ENCODE measurements at places on chromosomes 7 and 10.

GRCh38 chr7:98315318-98315993 lies 34.0 kb downstream of the BRI3 start:
- no peak for DNase-seq

- no peak for DNase-seq
These were observed 12.7 kb upstream of the CACUL1 start for GRCh38 chr10:118767297-118768040.

- no peak for DNase-seq
These were observed 53.7 kb upstream of the MTPN start for GRCh38 chr7:136030867-136031318.

DNA sequence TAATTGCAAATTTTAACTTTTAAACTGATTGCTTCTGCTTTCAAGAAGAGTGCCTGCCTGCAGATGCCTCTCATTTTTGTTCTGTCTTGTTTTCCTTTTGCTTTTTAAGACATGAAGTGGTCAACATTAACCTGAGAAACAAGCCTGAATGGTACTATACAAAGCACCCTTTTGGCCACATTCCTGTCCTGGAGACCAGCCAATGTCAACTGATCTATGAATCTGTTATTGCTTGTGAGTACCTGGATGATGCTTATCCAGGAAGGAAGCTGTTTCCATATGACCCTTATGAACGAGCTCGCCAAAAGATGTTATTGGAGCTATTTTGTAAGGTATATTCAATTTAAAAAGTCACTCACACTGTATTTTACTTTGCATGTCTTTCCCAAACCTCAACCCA lies 8.8 kb downstream of the GSTO2 start:
- DNase-seq, result no peak

- DNase-seq, result no peak
These were observed 41.1 kb downstream of the STK32C start for GRCh38 chr10:132266594-132267161.

DNA sequence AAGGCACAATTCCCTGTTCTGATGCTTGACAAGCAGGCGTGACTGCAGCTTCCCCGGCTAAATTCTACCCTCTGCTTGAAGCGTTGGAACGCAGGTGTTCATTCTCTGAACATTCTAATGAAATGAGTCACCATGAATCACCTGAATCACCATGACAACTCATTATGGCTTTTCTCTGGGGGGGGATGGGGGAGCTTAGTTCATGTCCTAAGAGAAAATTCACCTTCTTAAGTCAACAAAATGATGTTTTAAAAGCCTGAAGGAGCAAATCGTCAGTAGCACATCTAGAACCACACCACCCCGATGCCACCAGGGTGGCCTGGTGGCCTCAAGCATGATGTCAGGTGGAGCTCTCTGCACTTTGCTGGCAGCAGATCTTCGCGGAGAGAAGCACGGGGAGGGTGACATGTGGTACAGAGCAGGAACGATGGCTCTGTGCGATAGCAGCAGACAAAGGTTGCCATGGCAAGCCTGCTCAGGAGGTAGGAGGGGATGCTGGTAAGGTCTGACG lies 33.7 kb downstream of the DDC start:
- DNase-seq, result no peak

DNA sequence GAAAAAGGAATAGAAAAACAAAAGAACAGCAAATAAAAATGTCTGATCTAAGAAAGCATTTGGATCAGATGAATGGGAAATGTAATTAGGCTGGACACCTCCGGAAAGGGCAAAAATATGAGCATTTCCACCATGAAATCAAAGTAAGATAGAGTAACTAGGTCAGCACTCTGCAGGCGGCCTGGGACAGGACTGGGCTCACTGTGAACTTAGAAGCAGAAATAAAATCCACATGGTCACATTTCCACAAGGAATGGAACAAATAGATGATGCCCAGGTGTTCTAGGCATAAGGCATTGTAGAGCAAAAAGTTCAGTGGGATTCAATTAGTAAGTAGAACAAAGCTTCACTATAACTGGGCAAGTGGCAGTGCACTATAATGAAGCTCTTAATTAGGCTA lies 209.9 kb upstream of the ETV1 start:
- no peak for DNase-seq

- DNase-seq, result no peak
These were observed 95.4 kb downstream of the HGF start for GRCh38 chr7:81674431-81674830.

- no peak for DNase-seq
These were observed 337.8 kb downstream of the SORCS1 start for GRCh38 chr10:106826716-106827115.

GRCh38 chr7:116805100-116805544 lies 57.3 kb upstream of the CAPZA2 start:
- DNase-seq, result no peak

- DNase-seq, result no peak
These were observed 4.3 kb downstream of the PFKP start for GRCh38 chr10:3071405-3072198.

DNA sequence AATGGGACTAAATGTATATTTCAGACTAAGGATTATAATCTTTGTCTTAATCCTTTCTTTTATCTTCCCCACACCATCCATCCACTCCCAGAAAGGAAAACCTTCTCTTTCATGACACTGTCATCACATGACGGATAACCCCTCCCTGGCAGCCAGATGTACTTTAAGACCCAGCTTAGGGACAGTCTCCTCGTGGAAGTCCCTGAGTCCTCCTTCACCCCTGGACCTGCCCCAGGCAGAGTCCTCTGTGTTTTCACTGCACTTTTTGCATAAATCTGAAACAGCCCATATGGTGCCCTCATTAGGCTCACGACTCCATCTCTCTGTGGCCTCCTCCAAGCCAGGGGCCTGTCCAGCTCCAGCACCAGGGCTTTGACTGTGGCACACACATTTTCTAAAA lies 16.0 kb downstream of the NRAP start:
- DNase-seq, result no peak

DNA sequence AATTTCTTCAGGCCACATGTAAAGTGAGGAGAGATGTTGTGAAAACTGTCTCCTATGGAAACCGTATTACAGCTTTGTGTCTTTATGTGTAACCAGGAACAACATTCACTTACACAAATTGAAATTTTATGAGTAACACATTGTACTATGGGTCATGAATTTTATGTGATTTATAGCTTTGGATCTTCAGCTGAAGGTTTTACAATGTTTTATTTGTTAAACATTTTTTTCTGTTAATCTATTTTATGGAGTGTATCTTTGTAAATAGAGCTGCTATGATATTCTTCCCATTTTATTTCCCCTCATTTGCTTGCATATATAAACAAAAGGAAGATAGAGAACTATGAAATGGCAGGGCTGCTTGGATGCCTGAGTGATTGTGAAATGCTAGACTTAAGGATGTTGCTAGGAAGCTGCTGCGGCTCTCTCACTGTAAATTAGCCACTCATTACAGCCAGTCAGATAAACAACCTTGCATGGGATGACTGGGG lies 104.5 kb upstream of the PCLO start:
- no peak for DNase-seq

DNA sequence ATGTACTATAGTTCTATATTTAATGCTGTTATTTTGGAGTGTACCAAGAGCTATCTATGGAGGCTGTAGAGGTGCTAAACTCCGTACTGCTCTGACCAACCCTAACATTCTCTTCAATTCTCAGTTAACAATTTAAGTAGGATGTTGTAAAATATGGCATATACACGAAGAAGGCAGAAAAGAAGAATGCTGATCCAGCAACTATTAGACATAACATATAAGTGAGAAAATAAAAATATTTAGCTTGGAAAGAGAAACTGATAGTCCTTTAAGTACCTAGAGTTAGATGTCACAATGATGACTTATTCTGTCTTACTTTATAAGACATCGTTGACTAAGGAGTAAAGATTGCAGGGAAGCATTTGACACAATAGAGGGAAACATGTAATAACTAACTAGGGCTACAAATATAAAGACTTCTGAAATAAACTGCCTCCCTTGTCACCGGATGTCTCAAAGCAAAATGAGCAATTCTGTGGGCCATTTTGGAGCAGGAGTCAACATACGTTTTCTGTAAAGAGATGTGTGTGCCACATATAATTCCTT lies 159.5 kb downstream of the CPEB3 start:
- DNase-seq, result no peak

- no peak for DNase-seq
These were observed 19.0 kb downstream of the FAM53B start for GRCh38 chr10:124725171-124725631.

DNA sequence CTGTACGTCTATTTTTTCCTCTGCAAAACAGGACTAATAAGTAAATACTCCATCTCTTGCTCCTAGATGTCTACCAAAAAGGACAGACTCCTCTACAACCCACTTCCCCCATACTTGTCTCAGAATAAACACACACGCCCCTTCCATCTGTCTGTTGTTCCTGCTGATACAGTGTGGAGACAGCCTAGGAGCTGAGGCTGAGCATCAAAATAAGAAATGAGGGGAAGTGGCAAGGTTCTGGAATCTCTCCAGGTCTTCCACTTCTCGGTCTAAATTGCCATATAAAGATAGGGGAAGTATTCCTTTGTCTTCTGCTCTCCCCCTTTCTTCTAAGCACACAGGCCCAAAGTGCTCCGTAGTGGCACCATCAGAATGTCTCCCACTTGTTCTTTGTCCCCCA lies 30.8 kb upstream of the VSIR start:
- no peak for DNase-seq

- DNase-seq, result no peak
These were observed 34.1 kb upstream of the MALRD1 start for GRCh38 chr10:19014498-19014897.

- peak; percentile 41 for DNase-seq
These were observed 46.2 kb downstream of the BAIAP2L1 start for GRCh38 chr7:98354511-98355249.

GRCh38 chr10:67308912-67309311 lies 383.1 kb downstream of the LRRTM3 start:
- no peak for DNase-seq

- DNase-seq, result no peak
These were observed 36.6 kb downstream of the SCIN start for GRCh38 chr7:12607134-12607533.

All from HuH-7 (cell line).